Activated T-cell treated with anti-CD3 and anti-CD28 coated beads for 1 hour (primary cell): ENCODE measurements at places on chromosomes 3 and 15.

DNA sequence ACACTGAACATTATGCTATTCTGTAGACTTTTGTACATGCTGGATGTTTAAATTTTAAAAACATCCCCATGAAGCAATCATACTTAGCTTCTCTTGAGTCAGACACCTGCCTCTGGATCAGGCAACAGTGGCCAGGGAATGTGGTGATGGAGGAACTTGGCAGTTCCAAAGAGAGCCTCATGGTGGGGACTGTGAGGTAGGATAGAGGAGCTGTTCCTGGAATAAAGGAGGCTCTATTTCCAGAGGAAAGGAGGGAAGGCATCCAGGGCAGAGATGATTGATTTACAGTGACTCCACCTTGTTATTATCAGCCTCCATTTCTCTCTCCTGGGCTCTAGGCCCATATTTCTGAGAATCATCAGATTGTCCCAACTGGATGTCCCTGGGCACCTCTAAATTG lies 35.0 kb upstream of the ABHD17C start:
- DNase-seq, result no peak

DNA sequence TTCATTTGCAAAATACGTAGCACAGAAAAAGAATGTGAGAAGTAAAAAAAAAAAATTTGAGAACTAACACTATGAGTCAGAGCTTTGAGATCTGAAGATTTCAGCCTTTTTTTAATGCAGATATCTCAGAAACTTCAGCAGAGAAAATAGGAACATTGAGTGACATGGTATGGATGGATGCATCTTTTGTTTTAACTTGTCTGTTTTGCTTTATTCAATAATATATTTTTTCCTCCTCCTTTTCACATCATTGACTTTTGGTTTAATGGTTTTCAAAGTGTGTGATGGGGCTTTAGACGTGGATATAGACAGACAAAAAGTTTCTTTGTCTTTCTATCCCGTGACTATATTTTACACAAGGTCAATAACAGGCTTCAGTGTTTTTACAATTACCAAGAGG lies 426.7 kb upstream of the FRG2C start:
- DNase-seq, result no peak

DNA sequence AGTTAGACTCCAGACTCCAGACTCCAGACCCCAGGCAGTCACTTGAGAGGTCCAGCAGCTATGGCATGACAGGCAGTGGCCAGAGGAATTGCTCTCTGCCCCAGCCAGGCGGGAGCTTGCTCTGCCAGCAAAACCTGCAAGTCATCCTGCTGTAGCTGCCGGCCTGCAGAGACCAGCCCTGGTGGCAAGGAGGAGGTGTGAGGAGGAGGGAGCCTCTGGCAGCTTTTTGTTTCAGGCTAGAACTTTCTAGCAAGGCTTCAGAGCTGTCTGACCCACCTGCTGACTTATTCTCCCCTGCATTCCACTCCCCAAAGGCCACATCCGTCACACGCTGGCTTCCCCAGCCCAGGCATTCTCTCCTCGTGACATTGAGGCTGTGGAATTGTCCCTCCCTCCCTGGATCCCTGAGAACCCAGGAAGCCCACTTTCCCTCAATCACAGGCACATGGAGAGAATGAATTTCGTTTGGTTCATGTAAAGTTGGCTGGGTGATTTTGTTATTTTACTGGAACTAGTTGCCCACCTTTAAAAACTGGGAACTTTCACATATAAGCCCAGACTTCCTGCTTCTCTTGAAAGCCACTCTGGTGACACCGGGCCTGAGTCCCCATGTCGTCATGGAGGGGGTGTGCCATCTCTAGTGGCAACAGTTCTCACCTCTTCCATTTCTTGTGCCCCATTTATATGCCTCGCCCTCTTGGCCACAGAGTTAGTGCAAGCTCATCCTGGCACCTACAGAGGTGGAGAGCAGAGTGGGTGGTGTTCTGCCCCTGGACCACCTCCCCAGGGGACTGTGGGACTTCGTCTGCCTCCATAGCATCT lies 82.7 kb downstream of the ABHD5 start:
- no peak for DNase-seq

GRCh38 chr3:113557374-113557773 lies 25.0 kb downstream of the SIDT1 start:
- no peak for DNase-seq

DNA sequence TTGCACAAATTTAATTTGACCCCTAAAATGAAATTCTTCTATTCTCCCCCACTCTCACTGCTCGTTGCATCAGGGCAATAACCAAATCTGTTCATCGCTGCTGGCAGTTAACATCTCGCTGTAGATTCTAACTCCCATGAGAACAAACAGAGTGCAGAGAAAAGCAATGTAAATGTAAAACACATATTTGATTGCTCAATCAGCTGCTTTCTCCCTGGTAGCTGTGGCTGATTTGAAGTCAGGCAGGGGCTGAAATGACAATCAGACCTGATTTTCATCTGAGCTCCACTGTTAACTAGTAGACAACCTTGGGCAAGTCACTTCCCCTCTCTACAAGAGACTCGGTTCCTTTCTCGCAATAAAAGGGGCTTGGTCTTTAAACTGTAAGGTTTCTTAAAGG lies 119.8 kb upstream of the CPNE4 start:
- DNase-seq, result no peak

- no peak for DNase-seq
These were observed 14.8 kb upstream of the RAD51 start for GRCh38 chr15:40680151-40680550.

DNA sequence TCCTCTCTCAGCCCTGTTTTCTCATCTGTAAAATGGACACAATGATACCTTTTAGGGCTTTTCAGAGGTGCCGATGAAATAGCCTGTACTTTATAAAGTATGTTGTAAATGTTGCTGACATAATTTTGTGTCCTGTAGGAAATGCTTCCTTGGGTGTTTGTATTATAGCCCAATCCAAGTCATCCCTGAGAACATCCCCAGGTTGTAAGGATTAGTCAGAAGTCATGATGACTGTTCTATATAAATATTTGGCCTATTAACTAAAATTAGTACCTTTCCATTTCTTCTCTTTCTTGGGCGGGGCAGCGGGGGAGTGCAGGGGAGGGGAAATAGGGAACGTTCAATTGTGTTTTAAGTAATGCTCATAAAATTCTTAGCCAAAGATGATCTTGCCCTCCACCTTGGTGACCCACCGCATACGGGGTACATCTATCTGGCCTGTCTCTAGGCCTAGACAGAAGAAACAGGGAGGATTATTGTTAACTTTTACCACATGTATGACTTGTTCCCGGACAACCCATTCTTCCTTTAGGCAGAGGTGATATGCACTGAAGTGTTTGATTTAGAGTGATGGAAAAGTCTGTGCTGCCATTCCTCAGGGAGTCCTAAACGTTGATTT lies 120.7 kb downstream of the VGLL4 start:
- DNase-seq, result no peak

GRCh38 chr3:141828487-141828886 lies 48.0 kb upstream of the ATP1B3 start:
- no peak for DNase-seq

- DNase-seq, result no peak
These were observed 187.9 kb downstream of the OPA1 start for GRCh38 chr3:193780810-193781478.

DNA sequence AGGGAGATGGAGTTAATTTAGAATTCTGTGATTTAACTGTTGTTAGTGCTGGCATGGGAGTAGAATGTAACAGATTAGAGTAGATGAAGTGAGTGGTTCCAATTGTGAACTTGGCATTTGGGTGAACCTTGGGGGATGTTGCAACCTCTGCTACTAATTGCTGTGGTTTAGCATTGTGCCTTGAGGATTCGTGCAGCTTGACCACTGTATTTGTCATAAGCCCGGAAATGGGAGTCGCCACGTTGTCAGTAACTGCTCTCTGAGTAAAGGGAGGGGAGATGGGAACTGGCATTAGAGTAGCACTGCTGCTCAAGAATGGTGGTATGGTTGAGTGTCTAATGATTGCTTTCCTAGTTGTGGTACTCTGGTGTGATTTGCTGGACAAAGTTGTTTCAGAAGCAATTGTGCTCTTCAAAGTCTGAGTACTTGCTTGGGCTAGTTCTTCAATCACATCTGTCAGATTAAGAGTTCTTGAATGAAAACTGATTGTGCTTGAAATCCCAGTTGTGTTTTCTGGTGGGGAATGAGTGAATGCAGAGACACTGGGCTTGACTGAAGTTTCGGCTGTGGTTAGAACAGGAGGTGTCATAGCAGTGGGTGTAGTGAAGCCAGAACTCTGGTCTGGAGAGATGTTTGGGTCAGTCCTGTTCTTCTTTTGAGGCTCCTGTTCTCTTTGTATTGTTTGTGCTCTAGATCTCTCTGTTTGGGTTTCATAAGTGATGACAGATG lies 15.4 kb downstream of the IGSF10 start:
- no peak for DNase-seq

DNA sequence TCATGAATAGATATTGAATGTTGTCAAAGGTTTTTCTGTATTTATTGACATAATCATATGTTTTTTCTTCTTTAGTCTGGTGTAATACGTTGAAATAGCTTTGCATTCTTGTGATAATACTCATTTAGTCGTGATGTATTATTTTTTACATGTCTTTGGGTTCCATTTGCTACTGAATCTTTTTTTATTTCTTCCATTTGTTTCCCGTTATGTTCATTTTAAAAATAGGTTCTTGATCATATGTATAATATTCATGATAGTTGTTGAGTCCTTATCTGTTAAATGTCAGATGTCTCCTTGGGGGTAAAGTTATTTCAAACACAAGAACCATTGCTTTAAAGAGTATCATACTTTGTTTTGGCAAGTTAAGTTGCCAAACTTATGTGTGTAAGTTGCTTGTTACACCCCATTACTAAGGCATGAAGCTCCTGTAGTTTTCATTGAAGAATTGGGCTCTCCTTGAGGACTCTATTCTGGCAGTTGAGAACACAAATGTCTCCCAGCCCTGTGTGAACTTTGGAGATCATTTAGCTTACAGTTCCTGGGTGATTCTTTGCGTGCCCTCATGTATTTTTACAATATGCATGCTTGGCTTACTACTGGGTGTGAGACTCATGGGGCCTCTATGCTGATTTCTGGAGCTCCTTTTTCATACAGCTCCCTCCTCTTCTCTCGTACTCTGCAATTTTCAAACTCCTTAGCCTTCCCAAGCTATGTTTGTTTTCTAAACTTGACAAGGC lies 8.3 kb downstream of the AKAP13 start:
- no peak for DNase-seq
